ENCODE measurements at places on chromosomes 3 and 15.
A peak's percentile ranks its signal among the peaks of the same experiment; 100 is the strongest.

DNA sequence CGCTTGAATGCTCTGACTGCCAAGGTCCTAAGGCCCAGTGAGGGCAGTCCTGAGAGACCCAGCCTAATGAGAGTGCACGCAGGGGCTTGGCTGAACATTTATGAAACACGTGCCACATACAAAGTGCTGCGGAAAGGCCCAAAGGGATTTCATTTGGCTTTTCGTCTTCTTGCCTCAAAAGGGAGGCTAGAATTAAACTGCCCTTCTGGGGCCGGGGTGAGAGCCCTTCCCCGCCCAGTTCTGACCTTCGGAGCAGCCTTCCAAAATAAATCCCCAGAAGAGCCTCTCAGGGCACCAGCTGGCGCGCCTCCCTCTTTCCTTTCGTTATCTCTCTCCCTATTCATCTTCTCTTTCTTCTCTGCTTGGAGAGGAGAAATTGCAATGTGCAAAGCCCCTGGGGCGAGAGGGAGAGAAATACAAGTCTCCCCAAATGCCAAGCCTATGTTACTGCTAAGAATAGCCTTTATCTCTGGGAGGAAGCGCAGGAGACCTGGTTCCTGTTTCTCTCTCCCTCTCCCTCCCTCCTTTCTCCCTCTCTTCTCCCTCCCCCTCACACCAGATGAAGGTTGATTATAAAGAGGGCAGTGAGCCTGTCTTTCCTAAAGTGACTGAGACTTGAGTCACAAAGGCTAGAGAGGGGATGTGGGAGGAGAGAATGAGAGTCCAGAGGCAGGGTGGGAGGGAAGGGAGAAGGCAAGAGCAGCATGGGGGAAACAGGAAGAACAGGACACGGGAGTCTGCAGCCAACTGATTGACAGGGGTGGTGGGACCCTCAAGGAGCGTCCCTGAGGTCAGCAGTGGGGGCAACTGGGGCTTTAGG, 36.7 kb upstream of the NDUFB4 start:
- no peak for DNase-seq

DNA sequence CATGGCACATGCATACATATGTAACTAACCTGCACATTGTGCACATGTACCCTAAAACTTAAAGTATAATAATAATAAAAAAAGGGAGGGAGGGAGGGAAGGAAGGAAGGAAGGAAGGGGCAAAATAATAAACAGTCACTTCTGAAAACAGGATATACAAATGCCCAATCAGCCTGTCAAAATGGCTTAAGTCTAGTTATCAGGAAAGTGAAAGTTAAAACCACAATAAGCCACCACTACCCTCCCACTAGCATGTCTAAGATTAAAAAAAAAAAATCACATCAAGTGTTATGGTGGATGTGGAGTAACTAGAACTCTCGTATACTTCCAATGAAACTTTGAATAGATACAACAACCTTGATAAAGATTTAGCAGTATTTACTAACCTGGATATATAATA, 145.6 kb upstream of the GMNC start:
- no peak for DNase-seq

DNA sequence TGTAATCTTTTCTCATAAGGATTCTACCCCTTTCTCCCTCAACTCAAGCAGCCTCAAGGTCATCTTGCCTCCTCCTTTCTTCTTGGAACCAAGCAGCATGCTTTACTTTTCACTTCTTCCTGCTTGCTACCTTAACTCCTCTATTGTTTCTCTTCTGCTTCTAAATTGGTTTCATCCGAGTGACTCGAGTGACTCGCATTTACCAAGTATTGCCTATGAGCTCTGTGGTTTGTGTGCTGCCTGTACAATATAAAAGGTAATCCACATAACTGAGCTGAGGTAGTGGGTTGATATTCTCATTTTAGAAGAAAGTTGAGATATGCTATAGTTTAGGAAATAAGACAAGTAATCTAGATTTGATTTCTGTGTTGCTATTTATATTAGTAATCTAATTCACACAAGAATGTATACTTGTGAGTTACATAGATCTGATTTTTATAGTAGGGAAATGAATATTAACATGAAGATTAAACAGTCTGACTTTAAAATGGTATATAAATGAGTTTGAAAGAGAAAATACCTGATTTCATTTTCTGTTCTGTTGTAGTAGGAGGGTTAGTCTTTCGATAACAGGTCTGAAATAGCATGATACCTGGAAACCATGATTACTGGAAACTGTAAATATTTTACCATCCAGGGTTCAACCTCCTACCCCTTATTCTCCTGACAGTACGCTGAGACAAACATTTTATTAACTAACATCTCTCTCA, 5.5 kb downstream of the HHLA2 start:
- peak; percentile 12 for DNase-seq

- peak; percentile 40 for DNase-seq
Observed at GRCh38 chr3:9732080-9732739, 675 bp downstream of the BRPF1 start.

GRCh38 chr3:188390775-188391443, 237.0 kb downstream of the LPP start:
- DNase-seq, result no peak

GRCh38 chr15:57862761-57863160, 156.2 kb downstream of the POLR2M start:
- DNase-seq, result no peak

Measured in stimulated activated CD4-positive, alpha-beta T cell treated with anti-CD3 and anti-CD28 coated beads, Interleukin-1b, Interleukin-23, amount 100 ng/mL, for 48 hours (primary cell).